ENCODE measurements at places on chromosomes 3 and 15. TPM values are rescaled to one million over a fixed set of nuclear protein-coding genes. Genes with fewer than 3 reads are reported as not detected.

- no peak overlapping the region for H3K4me3 ChIP-seq
- H3K4me1 ChIP-seq: peaks cover 2% of the 10 kb centered on the region
- no peak overlapping the region for H3K27ac ChIP-seq
- peaks cover 25% of the 10 kb centered on the region for H3K36me3 ChIP-seq
Measured at GRCh38 chr3:141894524-141895176, 18.2 kb downstream of the ATP1B3 start.

- DNase-seq: peak; percentile 66
- no peaks in the 10 kb centered on the region for H3K36me3 ChIP-seq
- peaks cover 28% of the 10 kb centered on the region for H3K4me1 ChIP-seq
- peaks cover 6% of the 10 kb centered on the region for H3K27me3 ChIP-seq
- H3K4me3 ChIP-seq: no peak overlapping the region
- H3K27ac ChIP-seq: no peak overlapping the region
Measured at GRCh38 chr15:57559875-57560274, 31.8 kb upstream of the MYZAP start.

The MUSTN1 gene
- total RNA-seq: 0.83 TPM

The ASB14 gene
- not detected for total RNA-seq

The C2CD4A gene
- total RNA-seq: not detected

- DNase-seq: no peak
- no peak overlapping the region for H3K4me3 ChIP-seq
- peaks cover 9% of the 10 kb centered on the region for H3K27me3 ChIP-seq
Measured at GRCh38 chr15:79035111-79035601, 55.4 kb downstream of the RASGRF1 start.

GRCh38 chr3:195042743-195043606 lies 228.0 kb downstream of the XXYLT1 start:
- H3K36me3 ChIP-seq: no peaks in the 10 kb centered on the region
- no peak overlapping the region for H3K27ac ChIP-seq
- no peak for DNase-seq
- no peaks in the 10 kb centered on the region for H3K27me3 ChIP-seq
- H3K4me1 ChIP-seq: peaks cover 11% of the 10 kb centered on the region

GRCh38 chr15:82944821-82945220 lies 7.7 kb downstream of the HOMER2 start:
- H3K36me3 ChIP-seq: no peaks in the 10 kb centered on the region
- peaks cover 9% of the 10 kb centered on the region for H3K4me1 ChIP-seq
- no peak overlapping the region for H3K4me3 ChIP-seq
- no peak for DNase-seq
- peaks cover 5% of the 10 kb centered on the region for H3K27me3 ChIP-seq

DNA sequence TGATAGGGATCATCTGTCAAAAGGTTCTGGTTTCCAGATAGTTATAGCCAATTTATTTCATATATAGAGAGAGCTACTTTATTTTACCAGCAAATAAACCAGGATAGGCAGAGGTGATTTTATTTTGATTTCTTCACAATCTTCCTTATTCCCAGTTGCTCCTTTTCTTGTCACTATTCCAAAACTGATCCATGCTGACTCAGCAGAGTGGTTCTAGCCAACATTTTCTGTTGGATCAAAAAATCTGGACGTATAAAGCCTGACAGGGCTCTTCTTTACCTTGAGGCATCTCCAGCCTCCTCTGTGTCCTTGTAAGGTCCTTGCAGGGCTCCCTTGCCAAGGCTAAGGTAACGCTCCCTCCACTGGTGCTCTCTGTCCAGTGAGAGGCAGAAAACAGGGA lies 15.8 kb downstream of the HDC start:
- no peak for DNase-seq
- H3K27me3 ChIP-seq: no peaks in the 10 kb centered on the region
- no peak overlapping the region for H3K27ac ChIP-seq
- no peak overlapping the region for H3K4me3 ChIP-seq

- H3K27me3 ChIP-seq: no peaks in the 10 kb centered on the region
- H3K4me3 ChIP-seq: no peak overlapping the region
- no peak for DNase-seq
- H3K36me3 ChIP-seq: no peaks in the 10 kb centered on the region
- no peak overlapping the region for H3K27ac ChIP-seq
- H3K4me1 ChIP-seq: no peaks in the 10 kb centered on the region
Measured at GRCh38 chr15:95590533-95591044, 739.9 kb upstream of the NR2F2 start.

The CHD2 gene
- 298 TPM for total RNA-seq

DNA sequence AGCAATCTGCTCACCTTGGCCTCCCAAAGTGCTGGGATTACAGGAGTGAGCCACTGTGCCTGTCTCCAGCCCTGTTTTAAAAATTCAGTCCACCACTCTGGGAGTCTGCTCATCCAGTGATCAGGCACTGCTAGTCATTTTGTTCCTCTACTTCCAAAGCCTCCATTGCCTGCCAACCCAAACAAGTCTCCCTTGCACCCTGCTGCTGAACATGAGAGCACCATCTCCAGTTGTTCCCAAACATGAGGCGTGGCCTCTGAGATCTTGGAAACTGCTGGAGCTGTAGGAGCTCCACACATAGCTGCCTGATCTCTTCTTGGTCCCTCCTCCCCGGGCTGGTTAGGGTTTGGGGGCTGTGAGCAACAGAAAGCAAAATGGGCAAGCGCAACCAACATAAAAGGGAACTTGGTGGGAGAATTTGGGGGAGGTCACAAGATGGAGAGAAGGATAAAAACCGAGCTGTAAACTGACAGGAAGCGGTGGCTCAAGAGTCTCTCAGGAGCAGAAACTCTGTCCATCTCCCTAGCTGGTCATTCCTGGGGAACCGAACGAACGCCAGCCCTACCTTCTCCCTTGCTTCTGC lies 49.6 kb upstream of the TLE3 start:
- H3K27ac ChIP-seq: no peak overlapping the region
- H3K4me1 ChIP-seq: peaks cover 8% of the 10 kb centered on the region
- DNase-seq: no peak
- H3K27me3 ChIP-seq: peaks cover 16% of the 10 kb centered on the region
- no peak overlapping the region for H3K4me3 ChIP-seq

GRCh38 chr3:139470199-139470598 lies 6.1 kb downstream of the RBP2 start:
- H3K27me3 ChIP-seq: no peaks in the 10 kb centered on the region
- no peak for DNase-seq
- no peak overlapping the region for H3K4me3 ChIP-seq
- H3K36me3 ChIP-seq: no peaks in the 10 kb centered on the region
- no peak overlapping the region for H3K27ac ChIP-seq

The LYZL4 gene
- not detected for total RNA-seq

GRCh38 chr15:31049682-31050615 lies 51.6 kb downstream of the TRPM1 start:
- no peaks in the 10 kb centered on the region for H3K27me3 ChIP-seq
- peak overlapping the region; percentile 89 for H3K27ac ChIP-seq
- peak overlapping the region; percentile 73 for H3K4me3 ChIP-seq
- DNase-seq: no peak
- H3K4me1 ChIP-seq: peaks cover 69% of the 10 kb centered on the region

The RARB gene
- total RNA-seq: not detected

DNA sequence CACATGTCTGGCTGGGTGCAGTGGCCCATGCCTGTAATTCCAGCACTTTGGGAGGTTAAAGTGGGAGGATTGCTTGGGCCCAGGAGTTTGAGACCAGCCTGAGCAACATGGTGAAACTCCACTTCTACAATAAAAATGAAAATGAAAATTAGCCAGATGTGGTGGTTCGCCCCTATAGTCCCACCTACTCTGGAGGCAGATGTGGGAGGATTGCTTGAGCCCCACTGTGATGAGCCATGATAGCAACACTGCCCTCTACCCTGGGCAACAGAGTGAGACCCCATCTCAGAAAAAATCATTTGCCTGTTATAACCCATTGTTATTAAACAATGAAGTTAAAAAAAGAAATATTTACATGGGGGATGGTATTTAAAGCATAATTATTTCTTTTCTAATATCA lies 240.1 kb upstream of the ZPLD1 start:
- peaks cover 9% of the 10 kb centered on the region for H3K4me1 ChIP-seq
- H3K36me3 ChIP-seq: no peaks in the 10 kb centered on the region
- no peak for DNase-seq
- no peaks in the 10 kb centered on the region for H3K27me3 ChIP-seq
- H3K4me3 ChIP-seq: no peak overlapping the region

DNA sequence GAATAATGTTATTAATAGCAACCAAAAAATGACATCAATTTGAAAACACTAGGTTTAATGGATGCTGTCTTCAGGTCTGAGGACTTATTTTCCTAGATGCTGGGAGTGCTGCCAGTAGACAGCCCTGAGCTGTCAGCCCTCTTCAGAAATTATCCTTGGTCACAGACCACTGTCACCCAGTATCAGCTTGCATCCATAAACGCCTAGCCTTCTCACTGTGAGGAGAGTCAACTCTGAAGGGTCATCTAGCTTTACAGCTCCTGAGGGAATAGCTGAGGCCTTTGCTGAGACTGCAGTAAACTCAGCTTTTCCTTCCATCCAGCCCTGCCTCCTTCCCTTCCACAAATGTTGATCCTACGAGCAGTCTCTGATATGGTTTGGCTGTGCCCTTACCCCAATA lies 19.4 kb upstream of the MNS1 start:
- H3K4me1 ChIP-seq: no peaks in the 10 kb centered on the region
- H3K36me3 ChIP-seq: no peaks in the 10 kb centered on the region
- H3K4me3 ChIP-seq: no peak overlapping the region
- DNase-seq: no peak
- no peak overlapping the region for H3K27ac ChIP-seq

The GPX1 gene
- 90.0 TPM for total RNA-seq

GRCh38 chr3:143315766-143316165 lies 196.2 kb downstream of the CHST2 start:
- H3K4me1 ChIP-seq: peaks cover 4% of the 10 kb centered on the region
- H3K27ac ChIP-seq: no peak overlapping the region
- no peaks in the 10 kb centered on the region for H3K36me3 ChIP-seq

GRCh38 chr3:17444865-17445264 lies 297.6 kb downstream of the TBC1D5 start:
- H3K27ac ChIP-seq: no peak overlapping the region
- H3K27me3 ChIP-seq: no peaks in the 10 kb centered on the region
- no peak overlapping the region for H3K4me3 ChIP-seq
- no peak for DNase-seq

DNA sequence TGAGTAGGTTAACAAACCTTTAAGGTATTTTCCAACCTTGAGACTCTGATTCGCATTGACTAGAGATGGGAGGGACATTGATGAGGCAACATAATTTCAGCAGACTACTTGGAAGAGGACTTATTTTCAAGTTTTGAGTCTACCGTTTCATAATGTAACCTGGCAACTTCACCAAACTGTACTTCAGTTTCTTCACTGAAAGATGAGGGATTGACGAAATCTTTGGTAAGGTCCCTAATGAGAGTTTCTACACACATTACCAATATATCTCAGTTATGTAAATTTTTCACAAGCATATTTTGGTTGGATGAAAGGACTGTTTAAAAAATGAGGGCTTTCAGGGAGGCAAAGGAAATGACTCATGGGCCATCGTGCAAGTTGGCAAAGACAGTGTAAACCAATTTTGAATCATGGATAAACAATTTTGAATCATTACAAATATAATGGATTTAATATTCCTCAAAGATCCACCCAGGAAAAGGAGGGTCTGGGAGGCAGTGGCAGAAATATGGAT lies 28.7 kb upstream of the SEMA6D start:
- no peaks in the 10 kb centered on the region for H3K36me3 ChIP-seq
- H3K4me3 ChIP-seq: no peak overlapping the region
- no peak overlapping the region for H3K27ac ChIP-seq
- H3K27me3 ChIP-seq: no peaks in the 10 kb centered on the region
- no peaks in the 10 kb centered on the region for H3K4me1 ChIP-seq

GRCh38 chr3:58924578-58924977 lies 125.2 kb downstream of the CFAP20DC start:
- no peak for DNase-seq
- no peaks in the 10 kb centered on the region for H3K36me3 ChIP-seq
- no peak overlapping the region for H3K4me3 ChIP-seq
- peaks cover 5% of the 10 kb centered on the region for H3K4me1 ChIP-seq

DNA sequence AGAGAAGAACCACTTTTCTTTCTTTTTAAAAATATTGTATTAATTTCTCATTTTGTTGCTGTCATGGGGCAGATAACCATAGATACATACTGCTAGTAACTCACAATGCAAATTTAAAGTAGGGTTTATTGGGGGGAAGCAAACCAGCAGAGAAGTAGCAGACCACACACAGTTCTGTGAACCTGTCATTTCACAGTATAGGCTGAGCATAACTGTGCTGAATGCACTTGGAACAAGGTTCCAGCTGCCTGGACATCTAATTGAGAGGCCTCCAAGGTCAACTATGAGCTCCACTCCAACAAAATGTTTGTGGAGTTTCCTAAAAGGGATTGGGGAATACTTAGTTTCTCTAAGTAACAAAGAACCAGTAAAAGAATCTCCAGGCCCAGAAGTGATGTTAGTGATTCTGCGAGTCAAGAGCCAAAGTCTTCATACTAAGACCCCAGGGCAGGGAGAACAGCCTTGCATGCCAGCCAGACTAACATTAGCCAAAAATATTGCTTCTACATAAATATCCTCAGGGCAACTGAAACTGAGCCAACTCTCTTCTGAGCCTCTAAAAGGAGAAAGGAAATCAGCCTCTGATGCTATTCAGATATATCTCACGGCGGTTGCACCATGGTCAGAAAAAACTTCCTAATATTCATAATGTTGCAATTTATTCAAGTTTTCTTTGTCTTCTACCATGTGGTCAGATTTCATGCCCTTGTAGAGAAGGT lies 856.4 kb upstream of the ALCAM start:
- peaks cover 17% of the 10 kb centered on the region for H3K4me1 ChIP-seq
- peak overlapping the region; percentile 39 for H3K27ac ChIP-seq
- peaks cover 15% of the 10 kb centered on the region for H3K36me3 ChIP-seq
- peak overlapping the region; percentile 16 for H3K4me3 ChIP-seq
- no peak for DNase-seq

DNA sequence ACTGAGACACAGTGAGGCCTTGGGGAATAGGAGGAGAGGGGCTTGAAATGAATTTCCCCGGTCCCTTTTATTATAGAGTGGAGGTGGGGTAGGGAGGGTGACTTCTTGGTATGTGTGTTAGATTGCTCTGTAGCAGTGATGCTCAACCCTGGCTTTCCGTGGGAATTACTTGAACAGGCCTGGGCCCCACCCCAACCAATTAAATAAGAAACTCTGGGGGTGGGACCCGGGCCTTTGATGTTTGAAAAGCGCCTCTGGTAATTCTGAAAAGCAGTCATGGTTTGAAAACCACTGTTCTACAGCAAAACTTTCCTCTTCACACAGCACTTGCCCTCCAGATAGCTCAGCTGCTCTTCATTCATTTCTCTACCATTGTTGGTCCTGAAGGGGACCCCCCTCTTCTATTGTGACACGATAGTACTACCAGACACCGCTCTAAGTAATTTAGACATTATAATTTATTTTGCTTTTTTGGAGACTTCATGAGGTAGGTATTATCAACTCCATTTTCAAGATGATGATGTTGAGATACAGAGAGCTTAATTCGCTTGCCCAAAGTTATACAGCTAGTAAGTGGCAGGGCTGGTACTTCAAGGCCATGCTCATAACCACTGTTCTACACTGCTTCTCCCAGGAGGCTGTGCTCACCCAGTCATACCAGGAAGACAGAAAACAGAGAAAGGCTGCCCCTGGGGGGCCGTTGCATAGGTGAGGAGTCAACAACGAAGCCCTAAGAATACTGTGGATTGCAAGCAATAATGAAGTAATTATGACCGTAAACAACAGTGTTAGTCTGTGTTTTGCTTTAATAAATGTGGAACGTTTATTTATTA lies 176.2 kb downstream of the PEX5L start:
- DNase-seq: no peak
- peaks cover 5% of the 10 kb centered on the region for H3K27me3 ChIP-seq
- H3K36me3 ChIP-seq: no peaks in the 10 kb centered on the region
- H3K4me1 ChIP-seq: no peaks in the 10 kb centered on the region
- no peak overlapping the region for H3K4me3 ChIP-seq
- H3K27ac ChIP-seq: no peak overlapping the region

- peaks cover 3% of the 10 kb centered on the region for H3K36me3 ChIP-seq
- no peaks in the 10 kb centered on the region for H3K27me3 ChIP-seq
- DNase-seq: no peak
- H3K4me1 ChIP-seq: no peaks in the 10 kb centered on the region
Measured at GRCh38 chr3:193407688-193408087, 29.1 kb upstream of the ATP13A5 start.

The CSTA gene
- total RNA-seq: not detected

Measured in activated B cell treated with CpG ODN at 0.5 μM for 24 hours (primary cell).